ENCODE measurements at places on chromosomes 12 and 14.

DNA sequence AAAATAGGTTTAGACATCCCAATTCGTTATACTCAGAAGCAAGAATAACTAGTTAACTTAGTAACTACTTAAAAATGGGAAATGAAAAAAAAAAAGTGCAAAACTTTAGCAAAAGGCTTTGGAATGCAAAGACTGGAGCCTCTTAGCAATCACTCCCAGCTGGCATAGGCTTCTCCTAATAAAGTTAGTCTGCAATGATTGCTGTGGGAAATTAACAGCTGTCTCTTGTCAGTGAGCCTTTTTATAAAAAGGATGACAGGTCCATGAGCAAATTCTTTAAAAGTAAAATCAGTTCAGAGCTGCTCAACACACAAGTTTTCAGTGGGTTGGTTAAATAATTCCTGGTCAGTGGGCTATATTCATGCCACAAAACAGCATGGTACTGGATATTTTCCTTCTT lies 7.4 kb upstream of the SYCP3 start:
- no peak for DNase-seq

DNA sequence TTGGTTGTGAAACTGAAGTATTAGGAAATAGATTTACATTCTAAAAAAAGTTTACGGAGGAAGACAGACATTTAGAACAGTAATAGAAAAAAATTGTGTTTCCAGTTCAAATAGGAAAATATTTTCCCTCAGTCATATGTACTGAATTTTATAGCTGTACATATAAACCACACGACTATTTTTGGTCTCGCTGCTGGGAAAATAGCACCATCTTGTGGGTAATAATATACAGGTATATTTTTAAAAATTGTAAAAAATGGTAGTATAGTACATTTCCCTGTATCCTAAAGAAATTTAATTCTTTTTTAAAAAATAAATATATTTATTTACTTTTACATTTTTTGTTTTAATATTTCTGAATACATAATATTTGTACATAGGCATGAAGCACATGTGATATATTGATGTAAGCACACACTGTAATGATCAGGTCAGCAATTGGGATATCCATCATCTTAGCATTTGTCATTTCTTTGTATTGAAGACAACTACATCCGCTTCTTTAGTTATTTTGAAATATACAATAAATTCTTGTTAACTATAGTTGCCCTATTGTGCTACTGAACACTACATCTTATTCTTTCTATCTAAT lies 168.6 kb downstream of the ALX1 start:
- no peak for DNase-seq

DNA sequence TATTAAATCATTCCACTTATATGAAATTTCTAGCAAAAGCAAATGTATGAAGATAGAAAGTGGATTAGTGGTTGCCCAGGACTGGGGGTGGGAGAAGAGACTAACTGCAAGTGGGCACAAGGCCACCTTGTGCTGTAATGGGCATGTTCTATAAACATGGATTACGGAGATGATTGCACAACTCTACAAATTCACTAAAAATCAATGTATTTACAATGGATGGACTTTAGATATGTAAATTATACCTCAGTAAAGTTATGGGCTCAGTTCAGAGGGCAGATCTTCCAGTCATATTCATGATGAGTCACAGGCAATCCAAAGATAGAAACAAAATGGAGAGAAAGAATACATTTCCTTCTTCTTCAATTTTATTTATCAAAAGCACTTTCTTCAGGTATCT lies 173.9 kb downstream of the NDUFA12 start:
- no peak for DNase-seq

GRCh38 chr12:100860611-100861010 lies 66.0 kb downstream of the ANO4 start:
- DNase-seq: no peak

DNA sequence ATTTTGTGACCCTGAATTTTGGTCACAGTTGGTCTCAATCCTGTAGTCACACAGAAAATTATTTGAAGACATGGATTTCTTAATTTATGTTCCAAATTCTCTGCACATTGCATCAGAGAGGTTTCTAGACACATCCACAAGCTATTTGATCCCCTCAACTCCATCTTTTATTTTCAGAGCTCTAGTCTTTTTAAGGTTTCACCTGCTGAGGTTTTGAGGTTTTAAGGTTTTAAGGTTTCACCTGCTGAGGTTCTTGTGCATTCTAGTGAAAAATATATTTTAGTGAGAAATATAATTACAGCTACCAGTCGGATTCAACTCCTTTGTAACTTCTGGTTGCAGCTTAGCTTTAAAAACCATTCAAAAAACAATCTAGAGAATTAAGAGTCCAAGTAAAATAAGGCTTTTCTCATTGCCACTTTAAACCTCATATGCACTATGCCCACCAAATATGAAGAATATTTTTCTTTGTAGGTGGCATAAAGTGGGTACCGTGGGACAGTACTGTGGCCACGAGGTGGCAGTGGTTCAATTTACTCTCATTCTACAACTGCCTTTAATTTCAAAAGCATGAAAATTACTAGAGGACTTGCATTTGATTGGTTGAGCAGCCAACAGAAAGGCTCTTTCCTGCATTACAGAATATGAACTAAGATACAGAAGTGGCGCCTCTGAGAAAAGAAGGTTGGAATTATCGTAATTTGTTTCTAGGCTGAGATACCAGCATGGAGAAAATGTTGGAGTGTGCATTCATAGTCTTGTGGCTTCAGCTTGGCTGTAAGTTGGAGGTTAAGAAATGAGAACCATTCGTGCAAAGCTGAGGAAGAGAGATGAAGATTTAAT lies 366.5 kb upstream of the OR4E1 start:
- no peak for DNase-seq

- no peak for DNase-seq
Measured at GRCh38 chr14:63672417-63673180, 30.9 kb upstream of the WDR89 start.
